ENCODE measurements at places on chromosomes 2 and 18.

GRCh38 chr2:207934720-207935119 is 90.6 kb downstream of the PLEKHM3 start:
- no peak for DNase-seq

DNA sequence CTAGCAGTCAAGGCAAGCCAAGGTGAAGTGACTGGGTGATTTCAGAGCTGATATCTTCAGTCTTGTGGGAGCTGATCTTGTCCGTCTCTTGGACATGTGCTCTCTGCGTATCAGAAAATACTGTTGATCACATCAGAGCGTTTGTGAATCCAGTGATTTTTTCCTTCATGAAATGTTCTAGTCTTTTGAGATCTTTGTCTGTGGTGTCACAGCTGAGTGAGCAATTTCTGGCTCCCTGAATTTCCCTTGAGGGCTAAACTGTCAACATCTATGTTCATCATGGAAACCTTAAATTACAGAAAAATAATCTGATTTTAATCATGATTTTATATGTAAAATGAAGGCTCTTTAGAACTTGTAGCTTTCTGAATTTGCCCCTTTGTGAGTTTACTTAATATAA is 432.0 kb downstream of the CCDC85A start:
- no peak for DNase-seq

DNA sequence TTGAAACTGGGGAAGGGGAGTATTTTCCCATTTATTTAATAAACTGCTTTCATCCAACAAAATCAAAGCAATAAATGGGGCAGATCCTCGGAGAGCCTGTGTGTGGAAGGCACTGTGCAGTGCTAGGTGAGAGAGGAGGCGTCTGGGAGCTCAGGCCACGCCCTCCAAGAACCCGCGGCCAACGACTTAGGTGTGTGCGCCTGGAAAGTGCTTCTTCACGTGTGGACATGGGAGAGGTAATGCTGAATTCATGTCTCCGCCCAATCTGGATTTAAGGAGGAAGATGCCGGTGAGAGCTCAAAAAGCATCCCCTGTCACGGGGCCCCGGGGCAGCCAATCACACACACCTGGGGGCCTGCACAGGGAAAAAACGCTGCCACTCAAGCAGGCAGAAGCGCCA is 77.4 kb downstream of the HDAC4 start:
- peak; percentile 29 for DNase-seq

GRCh38 chr2:205650450-205650849 is 31.9 kb upstream of the NRP2 start:
- no peak for DNase-seq

- no peak for DNase-seq
Observed at GRCh38 chr2:96887493-96888012, 17.7 kb upstream of the SEMA4C start.

All from CD8-positive, alpha-beta T cell (primary cell).